NCI-H2029 (cell line): ENCODE measurements at places on chromosomes 5 and 9.
A peak's percentile ranks its signal among the peaks of the same experiment; 100 is the strongest.

DNA sequence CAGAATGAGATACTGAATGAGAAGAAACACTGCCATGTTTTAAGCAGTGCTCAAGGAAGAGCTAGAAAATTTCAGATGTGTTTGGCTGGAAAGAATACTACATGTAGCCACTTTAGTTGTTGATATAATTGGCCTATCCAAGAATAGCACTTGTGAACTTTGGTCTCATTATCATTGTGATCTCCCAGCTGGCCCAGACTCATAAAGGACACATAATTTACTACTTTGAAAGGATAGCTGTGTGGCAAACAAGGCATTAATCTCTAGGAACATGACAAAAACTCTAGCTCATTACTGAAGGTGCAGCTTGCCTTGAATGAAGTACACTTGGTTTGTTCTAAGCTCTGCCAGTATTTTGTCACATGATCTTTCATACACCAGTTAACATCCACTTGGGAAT, 356.3 kb downstream of the CSNK1G3 start:
- peak; percentile 61 for DNase-seq

GRCh38 chr9:115373000-115373709, 255.2 kb upstream of the TNC start:
- no peak for DNase-seq

GRCh38 chr9:116260531-116260930, 106.9 kb downstream of the PAPPA start:
- DNase-seq: no peak

- DNase-seq: no peak
These were observed 3.9 kb downstream of the QRFP start for GRCh38 chr9:130892477-130893304.

DNA sequence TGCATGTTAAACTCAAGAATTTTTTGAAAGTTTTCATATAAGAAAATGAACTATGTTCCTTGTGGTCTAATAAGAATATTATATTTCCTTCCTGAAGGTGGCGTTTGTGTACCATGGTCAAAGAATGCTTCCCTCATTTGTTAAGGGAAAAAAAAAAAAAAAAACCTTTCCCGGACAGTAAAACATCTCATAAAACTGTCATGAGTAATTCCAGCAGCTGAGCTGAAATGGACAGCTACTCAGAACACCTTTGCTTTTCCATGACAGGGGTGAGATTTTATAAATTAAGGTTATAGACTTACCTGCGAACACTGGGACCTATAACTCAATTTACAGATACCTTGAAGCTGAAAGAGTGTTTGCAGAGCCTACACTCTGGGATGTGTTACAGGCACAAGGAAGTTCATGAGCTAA, 113.2 kb upstream of the RANBP3L start:
- peak; percentile 45 for DNase-seq

DNA sequence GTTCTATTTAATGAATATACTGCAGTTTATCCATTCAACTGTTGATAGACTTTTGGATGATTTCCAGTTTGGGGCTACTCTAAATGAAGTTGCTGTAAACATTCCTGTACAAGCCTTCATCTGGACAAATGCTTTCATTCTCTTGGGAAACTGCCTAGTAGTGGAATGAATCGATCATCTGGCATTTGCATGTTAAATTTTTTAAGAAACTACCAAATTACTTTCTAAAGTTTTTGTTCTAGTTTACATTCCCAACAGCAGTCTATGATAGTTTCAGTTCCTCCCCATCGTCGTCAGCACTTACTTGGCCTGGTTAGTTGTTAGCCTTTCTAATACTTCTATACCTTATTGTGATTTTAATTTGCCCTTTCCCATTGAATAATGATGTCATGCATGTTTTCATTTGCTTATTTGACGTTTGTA, 306.3 kb downstream of the FER start:
- no peak for DNase-seq

DNA sequence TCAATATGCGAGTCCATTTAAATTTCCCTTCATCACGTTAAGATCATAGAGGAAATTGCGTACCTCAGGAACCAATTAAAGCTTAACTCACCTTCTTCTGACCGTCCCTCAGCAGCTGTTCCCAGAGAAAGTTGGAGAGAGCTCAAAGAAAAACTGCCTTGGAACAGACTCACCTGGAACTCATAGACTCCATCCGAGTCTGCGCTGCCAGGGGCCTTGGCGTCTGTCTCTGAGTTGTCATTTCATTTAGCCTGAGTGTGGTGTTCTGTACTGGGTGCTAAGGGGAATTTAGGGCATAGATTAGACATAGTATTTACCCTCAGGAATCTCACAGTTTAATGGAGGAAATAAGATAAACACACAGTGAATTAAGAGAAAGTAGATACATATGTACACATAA, 892.7 kb downstream of the TLE1 start:
- no peak for DNase-seq

DNA sequence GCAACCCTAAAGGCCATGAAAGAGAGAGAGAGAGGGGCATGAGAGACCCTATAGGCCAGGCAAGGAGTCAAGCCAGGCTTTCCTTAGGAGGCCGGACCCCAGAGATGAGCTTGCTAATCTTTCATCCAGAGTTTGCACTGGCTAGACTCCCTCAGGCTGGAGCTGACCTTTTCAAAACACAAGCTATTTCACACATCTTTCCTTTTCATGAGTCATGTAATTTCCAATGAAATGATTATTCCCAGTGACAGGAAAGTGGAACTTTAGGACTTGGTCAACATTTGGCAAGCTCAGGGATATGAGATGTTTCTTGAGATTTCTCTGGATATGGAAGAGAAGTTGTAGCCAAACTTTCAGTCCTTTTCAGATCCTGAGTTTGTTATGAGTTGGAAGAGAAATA, 117.7 kb downstream of the TARS1 start:
- no peak for DNase-seq

DNA sequence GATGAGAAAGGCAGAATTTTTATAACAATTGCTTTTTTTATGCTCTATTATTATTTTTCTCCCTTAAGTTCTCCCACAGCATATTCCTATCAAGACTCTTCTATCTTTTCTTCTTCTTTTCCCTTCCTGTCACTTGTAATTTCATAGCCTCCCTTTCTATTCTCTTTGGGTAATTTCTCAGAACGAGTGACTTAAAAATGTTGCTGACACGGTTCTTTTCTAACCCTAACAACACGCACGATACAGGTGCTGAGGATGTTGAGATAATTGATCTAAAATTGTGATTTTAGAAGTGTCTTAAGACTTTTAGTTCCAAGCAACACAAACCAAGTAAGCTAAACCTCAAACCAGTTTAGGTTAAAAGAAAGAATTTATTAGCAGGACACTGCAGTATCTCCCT, 105.9 kb downstream of the RASGRF2 start:
- no peak for DNase-seq

- DNase-seq: no peak
These were observed 54.5 kb downstream of the BNC2 start for GRCh38 chr9:16816011-16816410.

- DNase-seq: no peak
These were observed at the start of gene GPSM1 for GRCh38 chr9:136327304-136327974. Gene GPSM1 (plus strand): TSS chr9:136327539. CDS start chr9:136327696, 157 bp downstream.

GRCh38 chr9:83006378-83006777, 56.6 kb downstream of the RASEF start:
- DNase-seq: no peak

- no peak for DNase-seq
These were observed 39.2 kb downstream of the ZNF366 start for GRCh38 chr5:72468024-72468423.

DNA sequence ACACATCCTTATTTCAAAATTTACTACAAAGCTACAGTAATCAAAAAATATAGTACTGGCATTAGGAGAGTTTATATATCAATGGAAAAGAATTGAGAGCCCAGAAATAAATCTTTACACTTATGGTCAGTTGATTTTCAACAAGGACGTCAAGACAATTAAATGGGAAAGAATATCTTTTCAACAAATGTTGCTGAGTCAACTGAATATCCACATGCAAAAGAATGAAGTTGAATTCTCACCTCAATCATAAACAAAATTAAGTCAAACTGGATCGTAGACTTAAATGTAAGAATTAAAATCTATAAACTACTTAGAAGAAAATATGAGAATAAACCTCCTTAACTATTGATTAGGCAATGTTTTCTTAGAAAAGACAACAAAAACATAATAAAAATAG, 61.5 kb upstream of the PRR16 start:
- DNase-seq: no peak

DNA sequence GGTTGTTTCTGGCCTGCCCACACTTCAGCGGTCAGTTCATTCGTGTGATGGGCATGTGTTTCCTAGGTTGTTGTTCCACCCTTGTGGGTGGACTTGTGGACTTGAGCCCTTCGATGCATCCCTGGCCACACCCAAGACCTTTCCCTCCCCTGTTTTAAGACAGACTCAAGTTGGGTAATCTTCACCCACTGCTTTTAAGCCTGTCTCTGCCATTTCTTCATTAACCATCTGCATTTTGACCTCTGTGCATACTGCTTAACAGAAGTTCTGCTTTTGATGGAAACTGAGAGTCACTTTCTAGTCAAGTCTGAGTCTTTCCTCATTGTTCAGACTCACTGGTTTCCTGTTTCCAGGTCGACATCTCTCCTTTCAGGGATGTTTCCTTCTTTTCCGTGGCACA, 233.7 kb downstream of the ARHGEF28 start:
- DNase-seq: no peak

DNA sequence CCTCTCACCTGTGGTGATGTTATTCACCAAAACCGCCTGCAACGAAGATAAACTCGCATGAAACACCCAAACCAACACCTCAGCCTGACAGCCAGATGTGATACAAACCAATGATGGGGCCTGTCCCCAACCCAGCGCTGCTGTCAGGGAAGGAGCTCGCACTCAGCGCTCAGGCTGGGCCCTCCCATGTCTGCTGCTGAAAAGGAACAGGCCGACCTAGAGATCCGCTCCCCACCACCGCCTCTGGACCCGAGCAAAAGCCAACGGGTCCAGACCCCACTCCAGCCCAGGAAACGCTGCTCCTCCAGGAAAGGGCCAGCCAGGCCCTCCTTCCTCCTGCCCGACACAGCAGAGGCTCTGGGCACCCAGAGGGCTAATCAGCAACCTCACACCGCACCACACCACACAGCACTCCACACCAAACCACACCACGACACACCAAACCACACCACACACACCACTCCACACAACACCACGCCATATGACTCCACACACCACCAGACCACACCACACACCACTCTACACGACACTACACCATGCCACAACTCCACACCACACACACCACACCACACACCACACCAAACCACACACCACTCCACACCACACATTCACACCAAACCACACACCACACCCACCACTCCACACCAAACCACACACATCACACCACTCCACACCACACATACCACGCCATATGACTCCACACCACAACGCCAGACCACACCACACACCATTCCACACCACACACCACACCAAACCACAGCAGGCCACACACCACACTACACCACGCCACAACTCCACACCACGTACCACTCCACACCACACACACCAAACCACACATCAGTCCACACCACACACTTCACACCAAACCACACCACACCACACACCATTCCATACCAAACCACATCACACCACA, 46.5 kb downstream of the GOLM1 start:
- DNase-seq: no peak

GRCh38 chr9:114318416-114318815, 4.5 kb upstream of the ORM1 start:
- no peak for DNase-seq

DNA sequence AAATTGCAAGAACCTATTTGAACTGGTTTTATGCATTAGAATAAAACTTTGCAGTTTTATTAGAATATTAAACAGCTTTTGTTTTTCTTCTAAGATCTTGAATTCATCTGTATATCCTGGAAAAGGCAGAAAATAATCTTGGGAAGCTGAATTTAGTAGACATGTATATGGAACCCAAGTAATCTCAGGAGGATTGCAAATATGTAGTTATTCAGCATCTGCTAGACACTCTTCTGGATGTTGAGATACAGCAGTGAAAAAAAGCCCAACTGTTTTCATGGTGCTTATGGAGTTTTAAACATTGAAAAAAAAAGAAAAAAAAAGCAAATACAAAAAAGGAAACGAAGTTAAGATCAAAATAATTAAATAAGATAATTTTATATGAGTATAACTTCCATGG, 922.2 kb upstream of the SEMA6A start:
- no peak for DNase-seq

GRCh38 chr5:157454273-157454672, 5.7 kb upstream of the NIPAL4 start:
- DNase-seq: no peak

DNA sequence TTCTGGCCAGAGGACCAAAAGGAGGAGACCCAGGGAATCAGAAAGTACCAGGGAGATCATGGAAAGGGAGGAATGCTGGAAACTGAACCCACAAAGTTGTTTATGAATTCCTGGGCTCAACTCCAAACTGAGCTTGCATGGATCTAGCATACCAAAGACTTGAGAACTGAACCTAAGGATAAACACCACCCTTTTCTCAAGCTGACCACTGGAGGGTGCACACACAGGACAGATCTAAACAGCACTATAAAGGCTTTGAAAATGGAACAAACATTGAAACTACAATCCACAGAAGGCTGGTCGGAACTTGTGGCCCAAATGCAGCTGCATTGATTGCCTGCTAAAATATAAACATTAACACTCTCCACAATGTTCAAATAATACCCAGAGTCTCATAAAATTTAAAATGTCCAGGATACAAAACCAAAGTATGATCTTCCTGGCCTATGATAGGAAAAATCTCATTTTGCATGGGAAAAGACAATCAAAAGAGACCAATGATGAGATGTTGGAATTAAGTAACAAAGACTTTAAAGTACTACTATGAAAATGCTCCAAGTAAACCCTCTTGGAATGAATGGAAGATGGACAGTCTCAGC, 15.6 kb upstream of the IRF1 start:
- DNase-seq: no peak

GRCh38 chr9:119955276-119955675, 586.0 kb upstream of the BRINP1 start:
- DNase-seq: no peak

DNA sequence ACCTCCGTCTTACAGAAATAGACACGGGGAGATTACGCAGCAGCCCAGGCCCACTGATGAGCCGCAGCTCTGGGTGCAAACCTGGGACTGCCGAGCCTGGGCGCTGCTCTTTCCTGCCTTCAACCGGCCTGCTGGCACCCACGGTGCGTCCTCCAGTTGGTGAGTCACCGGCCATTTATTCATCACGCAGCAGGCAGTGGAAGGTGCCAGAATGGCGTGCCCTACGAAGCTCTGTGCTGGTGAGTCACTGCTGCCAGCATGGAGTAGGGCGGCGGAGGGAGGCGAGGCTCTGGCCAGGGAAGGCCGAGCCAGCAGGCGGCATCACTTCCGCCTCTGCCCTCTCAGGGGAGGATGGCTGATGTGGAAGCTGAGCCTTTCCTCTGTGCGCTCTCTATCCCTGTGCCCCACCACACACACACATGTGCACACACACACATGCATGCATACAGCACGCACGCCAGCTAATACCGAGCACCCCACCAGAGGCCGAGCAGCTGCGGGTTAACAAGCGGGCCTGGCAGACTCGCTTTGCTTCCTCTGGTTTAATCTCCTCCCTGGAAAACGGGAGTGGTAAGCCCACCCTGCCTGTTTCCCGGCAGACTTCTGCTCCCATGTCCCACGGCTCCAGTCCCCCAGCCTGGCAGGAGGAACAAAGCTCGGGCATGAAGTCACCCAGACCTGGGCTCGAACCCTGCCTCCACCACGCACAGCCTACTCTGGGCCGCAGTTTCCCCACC, 39.2 kb downstream of the OLFM1 start:
- no peak for DNase-seq
